Stimulated activated CD4-positive, alpha-beta T cell treated with anti-CD3 and anti-CD28 coated beads, TNF-alpha, amount 100 ng/mL, for 4 hours (primary cell): ENCODE measurements at places on chromosomes 5 and 9.

- no peak for DNase-seq
Measured at GRCh38 chr5:150783422-150783928, 4.9 kb downstream of the SMIM3 start.

- DNase-seq, result no peak
Measured at GRCh38 chr5:89917112-89917511, 492.4 kb downstream of the CETN3 start.

DNA sequence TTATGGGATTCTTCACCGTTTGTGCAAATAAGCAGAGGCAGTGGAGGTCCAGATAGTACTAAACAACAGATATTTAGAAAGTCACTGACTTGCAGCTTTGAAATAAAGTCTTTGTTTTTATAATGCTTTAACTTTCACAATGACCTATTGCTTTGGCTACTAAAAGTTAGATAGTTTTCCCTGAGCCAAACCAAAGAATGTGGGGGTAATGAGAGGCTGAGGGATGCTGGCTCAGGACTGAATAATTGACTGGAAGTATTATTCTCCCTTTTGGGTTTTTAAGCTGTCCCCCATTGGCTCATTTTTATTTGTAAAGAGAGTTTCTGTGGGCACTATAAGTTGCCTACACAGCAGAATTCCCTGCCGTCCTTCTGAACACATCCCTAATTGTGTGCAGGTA is 99.2 kb upstream of the ACTBL2 start:
- DNase-seq, result no peak

DNA sequence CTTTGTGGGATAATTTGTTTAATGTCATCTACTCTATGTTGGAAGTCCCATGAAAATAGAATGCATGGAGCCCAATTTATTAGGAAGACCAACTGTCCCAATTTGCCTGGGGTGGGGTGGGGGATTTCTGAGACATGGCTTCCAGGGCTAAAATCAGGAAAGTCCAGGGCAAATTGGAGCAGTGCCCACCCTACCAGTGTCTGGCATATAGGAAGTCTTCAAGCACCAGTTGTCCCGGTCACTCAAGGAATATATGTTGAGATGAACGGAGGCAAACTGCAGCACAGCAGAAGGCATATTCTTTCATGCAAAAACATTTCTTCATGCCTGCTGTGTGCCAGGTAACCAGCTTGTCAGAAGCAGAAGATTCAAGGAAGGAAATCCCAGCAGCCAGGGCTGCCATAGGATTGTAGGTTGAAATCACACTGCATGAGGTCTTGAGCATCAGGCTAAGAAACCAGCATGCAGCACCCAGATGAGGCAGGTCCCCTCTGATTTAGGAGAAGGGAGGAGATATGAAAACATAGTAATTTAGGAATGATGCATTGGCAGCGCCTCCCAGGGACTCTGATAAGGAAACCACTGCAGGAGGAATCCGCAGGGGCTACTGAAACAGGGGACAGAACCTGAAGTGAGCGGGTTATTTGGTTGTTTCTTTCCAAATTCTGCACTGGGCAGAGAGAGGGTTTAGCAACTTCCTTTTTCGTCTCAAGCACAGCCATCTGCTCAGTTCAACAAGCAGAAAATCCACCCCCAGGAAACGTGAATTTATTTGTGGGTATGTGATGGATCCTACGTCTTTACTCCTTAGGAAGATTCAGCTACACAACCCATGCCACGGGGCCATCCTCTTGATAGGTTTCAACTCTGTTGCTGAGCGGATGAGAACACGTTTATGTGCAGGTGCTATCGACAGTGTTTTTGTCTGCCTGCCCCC is 112.6 kb upstream of the CPEB4 start:
- no peak for DNase-seq

- no peak for DNase-seq
Measured at GRCh38 chr5:110865400-110866094, 126.7 kb downstream of the SLC25A46 start.

DNA sequence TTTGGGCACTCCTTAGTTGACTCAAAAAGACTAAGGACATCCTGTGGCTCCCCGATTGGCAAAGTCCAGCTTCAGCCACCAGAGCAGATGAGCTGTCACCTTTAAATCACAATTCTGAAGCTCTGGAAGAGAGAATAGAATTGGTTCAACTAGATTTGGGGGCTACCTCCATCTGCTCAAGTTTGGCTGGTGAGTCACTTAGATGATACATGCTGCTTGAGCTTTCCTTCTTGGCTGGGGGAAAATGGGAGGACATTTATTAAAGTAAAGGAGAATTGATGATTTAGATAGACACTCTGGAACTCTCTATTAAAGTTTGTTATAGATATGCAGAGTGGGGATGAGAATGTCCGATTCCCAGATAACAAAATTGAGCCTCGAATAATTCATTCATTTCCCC is 30.0 kb upstream of the GRIA1 start:
- no peak for DNase-seq
